NCI-H524 (cell line): ENCODE measurements at places on chromosomes 3 and 15.

- DNase-seq: no peak
Observed at GRCh38 chr3:72191209-72191960, 406.4 kb upstream of the PROK2 start.

DNA sequence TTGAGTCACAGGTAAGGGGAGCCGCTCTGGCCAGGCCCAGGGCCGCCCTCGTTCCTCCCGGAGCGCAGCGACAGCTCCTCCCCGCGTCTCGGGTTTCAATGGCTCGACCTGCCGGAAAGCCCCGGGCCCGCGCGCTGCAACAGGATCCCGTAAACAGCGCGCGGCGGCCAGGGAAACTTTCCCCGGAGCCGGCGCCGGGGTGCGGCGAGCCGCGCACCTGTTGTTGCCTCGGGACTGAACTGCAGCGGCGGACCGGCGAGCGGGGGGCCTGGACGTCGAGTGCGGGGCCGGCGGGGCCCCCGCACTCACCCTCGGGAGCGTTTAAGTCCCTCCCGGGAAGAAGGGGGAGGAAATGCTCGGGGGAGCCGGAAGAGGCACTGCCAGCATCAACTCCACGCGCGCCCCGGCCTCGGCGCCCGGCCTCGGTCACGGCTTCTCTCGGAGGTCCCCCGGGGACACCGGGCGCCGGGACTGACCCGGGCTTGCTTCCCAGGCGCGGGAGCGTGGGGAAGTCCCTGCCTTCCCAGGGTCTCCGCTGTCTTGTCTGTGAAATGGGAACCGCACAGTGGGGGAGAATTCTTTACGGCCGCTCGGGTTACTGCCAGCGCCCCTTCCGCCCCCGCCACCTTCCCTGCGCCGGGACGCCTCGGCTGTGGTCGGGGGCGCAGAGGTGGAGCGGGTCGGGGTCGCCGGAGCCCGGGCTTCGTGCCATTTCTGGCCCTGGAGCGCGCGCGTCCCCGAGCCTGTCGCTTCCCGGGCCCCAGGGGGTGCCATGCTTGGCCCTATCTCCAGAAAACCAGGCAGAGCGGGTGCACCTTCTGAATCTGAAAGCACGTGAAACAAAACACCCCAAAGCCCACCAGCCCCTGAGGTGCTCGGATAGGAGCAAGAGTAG is 7.5 kb upstream of the PGPEP1L start:
- DNase-seq: no peak

DNA sequence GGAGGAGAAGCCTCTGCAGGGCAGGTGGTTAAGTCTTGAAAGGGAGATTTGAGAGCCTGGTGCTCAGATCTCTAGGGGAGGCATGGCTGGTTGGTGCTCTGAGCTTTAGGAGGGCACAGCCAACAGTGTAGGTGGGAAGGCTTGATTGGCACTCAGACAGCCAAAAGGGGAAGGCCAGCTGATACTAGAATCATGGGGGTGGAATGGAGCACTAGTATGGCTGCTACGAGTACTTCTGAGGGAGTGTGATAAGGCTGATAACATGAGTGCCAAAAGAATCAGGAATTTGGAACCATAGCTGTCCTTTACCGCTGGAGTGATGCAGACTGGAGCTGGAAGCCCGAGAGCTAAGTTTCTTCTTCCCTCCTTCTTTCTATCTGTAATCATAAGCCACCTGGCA is 184.6 kb upstream of the TBC1D5 start:
- no peak for DNase-seq

GRCh38 chr15:82597815-82598214 is 49.3 kb downstream of the CPEB1 start:
- DNase-seq: no peak

DNA sequence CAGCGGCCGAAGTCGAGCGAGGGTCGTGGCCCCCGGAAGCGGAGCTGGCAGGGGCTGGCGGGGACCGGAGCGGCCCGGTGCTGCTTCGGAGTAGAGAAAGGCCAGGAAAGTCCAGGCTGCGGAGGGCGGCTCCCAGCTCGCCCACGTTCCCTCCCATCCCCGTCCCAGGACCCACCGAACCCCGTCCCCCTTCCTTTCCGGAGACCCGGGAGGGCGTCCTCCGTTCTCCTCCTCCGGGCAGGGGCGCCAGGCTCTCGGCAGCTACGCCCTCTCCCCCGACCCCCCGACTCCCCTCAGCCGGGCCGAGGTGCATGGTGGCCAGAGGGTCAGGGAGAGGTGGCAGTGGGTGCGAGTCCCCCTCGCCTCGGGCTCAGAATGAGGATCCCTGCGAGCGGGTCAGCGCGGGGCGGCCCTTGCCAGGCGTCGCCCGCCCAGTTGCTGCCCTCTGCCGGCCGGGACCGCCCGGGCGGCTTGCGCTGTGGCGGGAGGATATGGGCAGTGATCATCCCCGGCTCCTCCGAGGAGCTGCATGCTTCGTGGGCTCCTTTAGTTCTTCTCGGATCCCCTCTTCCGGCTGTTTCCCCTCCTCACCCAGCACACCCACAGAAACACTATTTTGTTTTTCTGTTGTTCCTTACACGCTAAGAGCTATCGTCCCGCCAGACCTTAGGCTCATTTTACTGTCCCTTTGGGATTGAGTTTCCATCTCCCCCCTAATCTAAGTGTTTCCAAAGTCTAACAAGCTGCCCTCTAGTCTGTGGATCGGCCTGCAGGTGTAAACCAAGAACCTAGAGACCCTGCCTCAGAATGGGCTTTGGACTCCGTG is 744 bp upstream of the ALDH1A2 start:
- DNase-seq: peak; percentile 31

DNA sequence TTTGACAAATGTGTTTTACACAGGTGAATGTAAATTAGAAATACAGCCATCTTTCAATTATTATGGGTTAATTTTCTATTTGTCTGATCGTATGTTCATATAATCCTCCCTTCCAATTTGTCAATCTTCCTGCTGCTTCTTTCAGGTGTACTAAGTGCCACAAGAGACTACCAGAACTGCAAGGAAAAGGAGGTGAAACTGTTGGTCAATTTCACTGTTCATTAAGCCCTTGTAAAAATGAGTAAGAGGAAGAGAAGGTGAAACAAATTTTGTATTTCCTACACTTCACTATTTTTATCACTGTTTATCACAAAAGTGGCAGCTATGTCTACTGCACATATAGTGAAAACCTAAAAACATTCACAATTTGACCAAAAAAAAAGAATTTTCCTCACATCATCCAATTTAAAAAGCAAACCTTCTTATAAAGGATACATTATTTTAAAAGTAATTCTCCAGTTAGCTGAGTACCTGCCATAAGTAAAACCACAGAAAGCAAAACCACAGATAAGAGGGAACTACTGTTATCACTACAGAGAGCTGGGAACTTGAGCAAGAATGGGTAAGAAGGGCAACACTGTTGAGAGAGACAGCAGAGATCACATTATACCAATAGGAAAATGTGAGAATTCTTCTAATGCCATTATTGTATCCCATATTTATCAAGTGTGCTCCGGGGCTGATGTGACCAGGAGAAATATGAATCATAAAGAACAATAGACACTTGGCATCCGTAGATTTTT is 163.0 kb downstream of the TBC1D5 start:
- DNase-seq: no peak

DNA sequence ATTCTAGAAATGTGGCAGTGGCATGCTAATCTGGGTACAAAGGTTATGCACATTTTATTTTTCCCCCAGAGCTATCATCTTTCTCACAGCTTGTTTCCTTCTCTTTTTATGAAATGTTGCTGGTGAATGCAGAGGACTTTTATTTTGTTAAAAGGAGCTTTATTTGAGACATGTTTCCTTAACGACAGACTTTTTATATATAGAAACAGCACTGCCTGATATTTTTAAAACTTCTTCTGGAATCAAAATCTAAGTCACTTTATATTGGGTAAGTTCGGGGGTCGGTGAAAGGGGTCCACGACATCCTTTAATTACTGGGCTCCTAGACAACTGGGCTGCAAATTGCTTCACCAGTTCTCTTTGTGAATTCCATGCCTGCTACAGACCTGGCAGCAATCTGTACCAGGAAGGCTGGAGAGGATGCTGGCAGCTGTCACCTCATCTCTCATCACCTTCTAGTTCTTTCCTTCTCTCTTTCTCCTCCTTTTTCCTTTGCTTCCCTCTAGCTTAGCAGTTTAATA is 464.7 kb downstream of the PDCD6IP start:
- DNase-seq: no peak

DNA sequence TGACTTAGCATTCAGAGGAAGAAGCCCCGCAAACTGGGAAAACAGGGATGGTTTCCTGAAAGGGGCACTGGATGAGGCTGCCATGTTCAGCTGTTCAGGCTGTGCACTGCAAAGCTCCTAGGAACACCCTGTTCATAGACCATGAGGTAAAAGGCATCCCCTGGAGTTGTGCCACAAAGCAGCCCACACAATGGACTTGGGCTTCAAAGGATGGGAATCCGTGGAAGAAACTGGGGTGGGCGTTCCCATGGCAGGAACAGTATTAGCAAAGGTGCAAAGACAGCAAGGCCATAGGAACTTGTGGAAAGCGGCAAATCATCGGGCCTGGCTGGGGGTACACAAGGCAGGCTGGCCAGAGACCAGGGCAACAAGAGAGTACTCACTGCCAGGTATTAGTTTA is 8.9 kb downstream of the OXTR start:
- no peak for DNase-seq

- peak; percentile 90 for DNase-seq
Observed at GRCh38 chr15:27705056-27705455, 394.1 kb downstream of the OCA2 start.
